Lower lobe of right lung (tissue), 2 donors: ENCODE measurements at places on chromosomes 13 and 19. TPM values are rescaled to one million over a fixed set of nuclear protein-coding genes. Genes with fewer than 3 reads are reported as not detected.

TEX101 gene
- total RNA-seq = not detected

ZNF626 gene
- 14.0 TPM for total RNA-seq

OR7C1 gene
- total RNA-seq = 0.18 TPM

GPC6 gene
- 5.5 TPM for total RNA-seq

GRCh38 chr19:14127176-14127575 lies 9.2 kb downstream of the ASF1B start:
- DNase-seq = peak; percentile 80
